ENCODE measurements at places on chromosomes 4 and X. TPM values are rescaled to one million over a fixed set of nuclear protein-coding genes. Genes with fewer than 3 reads are reported as not detected.

Gene HERC5
- total RNA-seq = 19.7 TPM

Gene SLC25A4
- total RNA-seq = 2.7 TPM

Gene P2RY8
- total RNA-seq = 131 TPM

Gene MEPE
- total RNA-seq = not detected

Gene TRIM75
- not detected for total RNA-seq

Gene USP26
- total RNA-seq = not detected

Gene PITX2
- not detected for total RNA-seq

Gene CD99
- total RNA-seq = 227 TPM

Gene SSX2B
- not detected for total RNA-seq

Gene GRPR
- total RNA-seq = not detected

Gene COMMD8
- 9.9 TPM for total RNA-seq

- H3K36me3 ChIP-seq = peaks cover 2% of the 10 kb centered on the region
- H3K27me3 ChIP-seq = peaks cover 5% of the 10 kb centered on the region
- no peak overlapping the region for H3K4me3 ChIP-seq
- no peaks in the 10 kb centered on the region for H3K4me1 ChIP-seq
Observed at GRCh38 chr4:25101836-25102235, 58.4 kb downstream of the SEPSECS start.

GRCh38 chr4:26048378-26048882 lies 134.4 kb downstream of the SMIM20 start:
- H3K4me1 ChIP-seq = peaks cover 2% of the 10 kb centered on the region
- H3K4me3 ChIP-seq = no peak overlapping the region
- DNase-seq = no peak
- peaks cover 41% of the 10 kb centered on the region for H3K27me3 ChIP-seq
- H3K36me3 ChIP-seq = peaks cover 12% of the 10 kb centered on the region
- no peak overlapping the region for H3K27ac ChIP-seq

DNA sequence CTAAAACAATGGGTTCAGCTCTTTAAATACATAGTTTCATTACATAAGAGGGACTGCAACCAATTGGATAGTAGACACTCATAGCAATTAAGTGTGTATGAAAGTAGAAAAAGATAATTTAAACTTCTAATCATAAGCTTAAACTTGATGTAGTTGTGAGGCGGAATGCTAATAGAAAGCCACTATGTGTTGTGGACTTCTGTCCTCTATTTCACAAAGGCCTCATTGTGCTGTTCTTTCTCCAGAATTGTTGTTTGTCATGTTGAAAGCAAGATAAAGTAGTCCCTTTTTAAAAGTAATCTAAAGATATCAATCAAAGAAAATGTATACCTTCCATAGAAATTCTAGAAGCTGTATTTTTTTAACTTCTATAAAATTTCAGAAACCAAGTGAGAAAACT lies 329.4 kb downstream of the KLHL4 start:
- H3K36me3 ChIP-seq = no peaks in the 10 kb centered on the region
- no peaks in the 10 kb centered on the region for H3K4me1 ChIP-seq
- no peak overlapping the region for H3K4me3 ChIP-seq

GRCh38 chr4:110877778-110878370 lies 255.0 kb upstream of the PITX2 start:
- no peak overlapping the region for H3K4me3 ChIP-seq
- H3K4me1 ChIP-seq = no peaks in the 10 kb centered on the region
- no peaks in the 10 kb centered on the region for H3K27me3 ChIP-seq

GRCh38 chr4:55395218-55395528 lies 584 bp upstream of the TMEM165 start:
- H3K27ac ChIP-seq = peak overlapping the region; percentile 97
- H3K36me3 ChIP-seq = peaks cover 6% of the 10 kb centered on the region
- peaks cover 34% of the 10 kb centered on the region for H3K4me1 ChIP-seq
- peak overlapping the region; percentile 100 for H3K4me3 ChIP-seq
- H3K27me3 ChIP-seq = no peaks in the 10 kb centered on the region
- no peak for DNase-seq

DNA sequence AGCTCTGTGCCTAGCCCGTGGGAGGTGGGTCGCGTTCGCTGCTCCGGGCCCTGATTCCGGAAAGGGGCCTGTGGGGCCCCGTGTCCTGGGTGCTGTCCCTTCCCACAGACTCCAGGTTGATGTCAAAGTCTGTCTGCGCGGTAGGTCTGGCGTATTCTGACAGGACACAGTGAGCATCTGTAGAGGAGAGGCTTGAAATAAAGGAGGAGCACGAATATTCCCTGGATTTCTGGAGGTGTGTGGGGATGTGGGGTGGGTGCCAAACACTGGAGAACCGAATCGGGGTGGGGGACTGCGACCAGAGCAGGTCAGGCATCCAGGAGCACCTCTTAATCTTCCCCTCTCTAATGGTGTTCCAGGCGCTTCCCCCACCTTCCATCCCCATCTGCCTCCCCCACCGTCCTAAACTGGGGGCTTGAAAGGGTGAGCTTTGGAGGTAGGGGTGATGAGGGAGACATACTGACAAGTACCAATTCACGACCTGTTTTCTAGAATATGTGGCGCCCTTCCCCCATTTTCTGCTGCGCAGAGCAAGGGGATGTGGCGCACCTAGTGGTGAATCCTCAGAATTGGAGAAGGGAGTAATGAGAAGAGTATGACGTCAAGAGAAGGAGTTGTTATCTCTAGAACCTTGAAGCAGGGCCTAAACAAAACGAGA lies 877 bp downstream of the GPRASP1 start:
- peaks cover 13% of the 10 kb centered on the region for H3K4me1 ChIP-seq
- H3K36me3 ChIP-seq = peaks cover 2% of the 10 kb centered on the region
- H3K27me3 ChIP-seq = no peaks in the 10 kb centered on the region
- peak; percentile 42 for DNase-seq
- H3K4me3 ChIP-seq = peak overlapping the region; percentile 99

GRCh38 chrX:107204068-107204605 lies 2.1 kb downstream of the NUP62CL start:
- H3K4me1 ChIP-seq = peaks cover 5% of the 10 kb centered on the region
- H3K27me3 ChIP-seq = no peaks in the 10 kb centered on the region
- no peak overlapping the region for H3K27ac ChIP-seq

GRCh38 chr4:132827522-132827921 lies 321.6 kb upstream of the PCDH10 start:
- H3K4me3 ChIP-seq = no peak overlapping the region
- no peaks in the 10 kb centered on the region for H3K36me3 ChIP-seq
- no peaks in the 10 kb centered on the region for H3K27me3 ChIP-seq
- H3K27ac ChIP-seq = no peak overlapping the region

GRCh38 chr4:7631288-7632014 lies 196.7 kb upstream of the PSAPL1 start:
- H3K27me3 ChIP-seq = peaks cover 37% of the 10 kb centered on the region
- H3K4me1 ChIP-seq = peaks cover 4% of the 10 kb centered on the region
- no peak for DNase-seq
- no peaks in the 10 kb centered on the region for H3K36me3 ChIP-seq

DNA sequence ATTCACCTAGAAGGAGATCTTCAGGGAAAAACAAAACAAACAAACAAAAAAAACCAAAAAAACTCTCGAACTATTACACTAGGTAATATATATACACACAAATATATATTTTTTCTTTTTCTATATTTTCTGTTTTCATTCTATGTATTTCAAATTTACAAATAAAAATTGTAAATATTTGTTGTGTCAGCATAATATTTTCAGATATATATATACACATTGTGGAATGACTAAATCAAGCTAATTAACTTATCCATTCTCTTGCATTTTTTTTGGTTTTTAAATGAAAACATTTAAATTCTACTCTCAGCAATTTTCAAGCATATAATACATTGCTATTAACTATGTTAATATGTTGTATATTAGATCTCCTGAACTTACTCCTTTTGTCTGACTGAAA lies 762.0 kb upstream of the PCDH10 start:
- H3K27me3 ChIP-seq = no peaks in the 10 kb centered on the region
- DNase-seq = no peak
- no peaks in the 10 kb centered on the region for H3K36me3 ChIP-seq
- no peak overlapping the region for H3K4me3 ChIP-seq
- H3K4me1 ChIP-seq = no peaks in the 10 kb centered on the region
- H3K27ac ChIP-seq = no peak overlapping the region

GRCh38 chr4:154838155-154838554 lies 57.1 kb downstream of the RBM46 start:
- H3K4me1 ChIP-seq = no peaks in the 10 kb centered on the region
- no peaks in the 10 kb centered on the region for H3K27me3 ChIP-seq
- H3K27ac ChIP-seq = no peak overlapping the region
- H3K36me3 ChIP-seq = no peaks in the 10 kb centered on the region
- DNase-seq = no peak

GRCh38 chr4:125368146-125368545 lies 53.4 kb downstream of the FAT4 start:
- no peaks in the 10 kb centered on the region for H3K36me3 ChIP-seq
- no peak overlapping the region for H3K4me3 ChIP-seq
- no peak for DNase-seq
- H3K4me1 ChIP-seq = no peaks in the 10 kb centered on the region
- H3K27me3 ChIP-seq = no peaks in the 10 kb centered on the region
- no peak overlapping the region for H3K27ac ChIP-seq

- no peaks in the 10 kb centered on the region for H3K36me3 ChIP-seq
- no peaks in the 10 kb centered on the region for H3K4me1 ChIP-seq
- H3K4me3 ChIP-seq = no peak overlapping the region
- peaks cover 9% of the 10 kb centered on the region for H3K27me3 ChIP-seq
Observed at GRCh38 chr4:152975380-152976211, 39.5 kb downstream of the FHDC1 start.

- DNase-seq = no peak
- no peak overlapping the region for H3K27ac ChIP-seq
- H3K4me1 ChIP-seq = no peaks in the 10 kb centered on the region
Observed at GRCh38 chr4:128716338-128716737, 93.2 kb upstream of the JADE1 start.

- no peak for DNase-seq
- H3K36me3 ChIP-seq = peaks cover 15% of the 10 kb centered on the region
- no peaks in the 10 kb centered on the region for H3K27me3 ChIP-seq
Observed at GRCh38 chr4:150586162-150586810, 4.3 kb downstream of the MAB21L2 start.

- H3K27ac ChIP-seq = no peak overlapping the region
- DNase-seq = no peak
- peaks cover 2% of the 10 kb centered on the region for H3K36me3 ChIP-seq
- H3K4me1 ChIP-seq = peaks cover 2% of the 10 kb centered on the region
Observed at GRCh38 chr4:76283900-76284299, 22.6 kb upstream of the STBD1 start.

GRCh38 chr4:142373610-142374009 lies 472.5 kb downstream of the INPP4B start:
- H3K36me3 ChIP-seq = peaks cover 5% of the 10 kb centered on the region
- H3K27ac ChIP-seq = peak overlapping the region; percentile 89
- no peaks in the 10 kb centered on the region for H3K27me3 ChIP-seq
- H3K4me3 ChIP-seq = no peak overlapping the region

GRCh38 chrX:121322159-121322558 lies 274.7 kb downstream of the GLUD2 start:
- H3K36me3 ChIP-seq = no peaks in the 10 kb centered on the region
- H3K27ac ChIP-seq = no peak overlapping the region
- no peaks in the 10 kb centered on the region for H3K4me1 ChIP-seq
- DNase-seq = no peak
- H3K4me3 ChIP-seq = no peak overlapping the region

DNA sequence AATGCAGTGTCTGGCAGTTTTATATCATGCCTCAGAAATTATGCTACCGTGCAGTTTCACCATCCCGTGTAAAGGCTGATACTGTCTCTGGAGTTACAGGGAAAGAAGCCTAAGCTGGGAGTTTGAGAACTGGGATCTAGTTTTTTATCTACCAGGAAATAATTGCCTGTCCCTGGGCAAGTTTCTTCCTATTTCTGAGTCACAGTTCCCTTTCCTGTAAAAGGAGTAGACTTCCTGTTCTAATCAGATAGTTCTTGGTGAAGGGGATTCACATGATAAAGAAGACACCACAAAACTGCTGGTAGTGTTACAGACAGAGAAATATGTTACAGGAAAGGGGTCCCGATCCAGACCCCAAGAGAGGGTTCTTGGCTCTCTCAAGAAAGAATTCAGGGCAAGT lies 17.1 kb downstream of the HERC3 start:
- H3K4me3 ChIP-seq = no peak overlapping the region
- H3K27me3 ChIP-seq = no peaks in the 10 kb centered on the region
- DNase-seq = no peak
- peaks cover 49% of the 10 kb centered on the region for H3K4me1 ChIP-seq
- H3K36me3 ChIP-seq = peaks cover 8% of the 10 kb centered on the region

DNA sequence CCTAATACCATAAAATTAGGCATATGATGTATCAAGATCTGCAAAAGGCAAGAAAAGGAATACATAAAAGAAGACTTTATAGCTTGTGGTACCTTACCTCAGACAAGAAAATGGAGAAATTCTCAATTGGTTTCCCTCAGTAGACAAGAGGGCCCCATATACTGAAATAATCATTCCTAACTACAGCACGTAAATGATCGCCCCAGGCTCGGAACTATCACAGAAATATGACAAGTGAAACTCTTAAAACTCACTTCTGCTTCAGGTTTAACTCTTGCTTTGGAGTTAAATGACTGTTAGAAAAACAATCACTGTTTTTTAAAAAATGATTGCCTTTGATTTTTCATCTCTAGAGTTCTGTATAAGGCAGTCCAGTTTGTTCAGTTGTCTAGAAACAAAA lies 38.6 kb upstream of the NAP1L5 start:
- H3K27ac ChIP-seq = no peak overlapping the region
- peaks cover 10% of the 10 kb centered on the region for H3K4me1 ChIP-seq
- no peaks in the 10 kb centered on the region for H3K27me3 ChIP-seq
- DNase-seq = no peak

- no peaks in the 10 kb centered on the region for H3K27me3 ChIP-seq
- DNase-seq = no peak
- no peaks in the 10 kb centered on the region for H3K36me3 ChIP-seq
- H3K4me3 ChIP-seq = no peak within 1 kb of the TSS
Observed at GRCh38 chrX:26215869-26216268, at the start of gene MAGEB5. TSS of gene MAGEB5 (plus strand) at chrX:26216169. CDS start at chrX:26217302, 1,133 bp downstream.

DNA sequence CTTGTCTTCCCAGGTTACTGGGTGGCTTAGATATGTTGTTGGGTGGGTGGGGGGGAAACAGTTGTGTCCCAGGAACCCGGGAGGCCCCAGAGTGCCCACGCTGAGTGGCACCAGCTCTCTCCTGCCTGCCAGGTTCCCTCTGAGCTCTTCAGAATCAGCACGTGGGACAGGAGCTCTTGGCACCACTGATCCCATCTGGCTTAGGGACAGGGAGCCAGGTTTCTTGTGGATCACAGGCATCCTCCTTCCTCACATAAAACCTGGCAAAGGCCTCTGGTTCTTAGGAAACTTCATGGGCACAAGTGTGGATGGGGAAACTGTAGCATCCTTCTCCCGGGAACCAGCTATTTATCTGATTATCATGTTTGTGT lies 3.4 kb downstream of the GPR78 start:
- peaks cover 3% of the 10 kb centered on the region for H3K36me3 ChIP-seq
- H3K4me1 ChIP-seq = peaks cover 2% of the 10 kb centered on the region
- no peak overlapping the region for H3K27ac ChIP-seq
- H3K4me3 ChIP-seq = no peak overlapping the region
- DNase-seq = no peak
- H3K27me3 ChIP-seq = peaks cover 53% of the 10 kb centered on the region

DNA sequence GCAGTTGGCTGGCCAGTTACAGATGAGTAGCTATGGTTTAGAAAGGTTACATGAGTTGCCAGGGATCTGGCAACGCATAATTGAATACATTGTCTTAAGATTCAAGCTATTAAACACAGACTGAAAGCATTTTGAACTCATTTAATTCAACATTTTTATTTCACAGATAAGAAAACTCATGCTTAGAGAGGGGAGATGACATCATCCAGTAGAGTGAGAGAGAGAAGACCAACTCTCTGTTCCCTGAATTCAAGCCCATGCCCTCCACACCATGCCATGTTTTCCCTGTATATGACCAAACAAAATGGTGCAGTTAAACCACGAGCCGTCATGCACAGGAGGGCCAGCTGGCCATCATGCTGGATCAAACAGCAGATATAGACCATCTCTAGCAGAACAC lies 22.6 kb downstream of the SNCA start:
- DNase-seq = no peak
- no peaks in the 10 kb centered on the region for H3K27me3 ChIP-seq
- H3K4me1 ChIP-seq = no peaks in the 10 kb centered on the region
- no peak overlapping the region for H3K27ac ChIP-seq
